Fibroblast of skin of back (primary cell): ENCODE measurements at places on chromosomes 12 and 14.

DNA sequence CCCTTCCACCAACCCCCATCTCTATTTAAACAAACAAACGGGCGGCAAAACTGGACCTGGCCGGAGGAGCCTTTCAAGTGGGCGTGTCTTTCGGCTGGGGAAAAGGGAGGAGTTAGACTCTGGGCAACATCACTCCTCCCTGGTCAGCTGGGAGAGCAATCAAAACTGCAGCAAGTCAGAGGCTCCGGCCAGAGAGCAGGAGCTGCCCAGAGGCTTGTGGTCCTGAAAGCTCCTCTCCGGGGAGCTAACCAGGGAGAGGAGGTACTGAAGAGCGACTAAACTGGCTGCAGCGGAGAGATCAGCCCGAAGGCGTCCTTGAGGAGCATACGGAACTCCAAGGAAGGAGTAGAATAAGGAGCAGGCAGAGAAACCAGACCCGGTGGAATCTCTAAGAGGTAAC, at the start of gene NEUROD4:
NEUROD4 (plus strand) TSS at position 191 of the 400 bp plus-strand sequence. CDS start 6,466 bp downstream, outside the sequence.
- peak; percentile 64 for DNase-seq

DNA sequence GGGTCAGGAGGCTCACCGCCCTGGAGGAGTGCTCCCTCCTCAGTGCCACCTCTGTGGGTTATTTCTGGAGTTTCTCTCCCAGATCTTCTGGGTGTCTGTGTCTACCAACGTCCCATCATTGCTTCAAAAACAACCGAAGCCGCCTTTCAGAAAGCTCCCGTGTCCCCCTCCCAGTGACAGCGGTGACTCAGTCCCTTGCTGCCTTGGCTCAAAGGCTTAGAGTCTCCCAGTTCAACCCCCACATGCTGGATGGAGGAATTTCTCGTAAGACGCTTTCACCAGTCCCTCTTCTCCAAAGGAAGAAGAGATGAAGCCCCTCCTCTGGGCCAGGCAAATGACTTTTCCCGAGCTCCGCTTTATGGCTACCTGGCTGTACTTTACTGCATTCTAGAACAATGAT, 146.6 kb downstream of the RBM19 start:
- DNase-seq, result no peak

DNA sequence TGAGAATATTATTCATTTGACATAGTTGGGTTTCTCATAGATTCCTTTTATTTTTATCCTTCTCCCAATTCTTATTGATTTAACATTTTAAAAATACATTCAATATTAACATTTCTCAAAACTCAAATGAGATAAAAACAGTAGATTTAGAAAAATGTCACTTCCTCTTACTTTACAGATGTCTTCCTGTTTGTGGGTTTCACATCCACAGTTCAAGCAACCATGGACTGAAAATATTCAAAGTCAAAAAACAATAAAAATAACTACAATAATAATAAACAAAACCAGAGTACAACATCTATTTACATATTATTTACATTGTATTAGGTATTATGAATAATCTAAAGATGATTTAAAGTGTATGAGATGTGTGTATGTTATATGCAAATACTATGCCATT, 111.3 kb upstream of the SLC16A7 start:
- no peak for DNase-seq

GRCh38 chr14:101122237-101123141, 219.0 kb upstream of the RTL1 start:
- DNase-seq, result no peak

DNA sequence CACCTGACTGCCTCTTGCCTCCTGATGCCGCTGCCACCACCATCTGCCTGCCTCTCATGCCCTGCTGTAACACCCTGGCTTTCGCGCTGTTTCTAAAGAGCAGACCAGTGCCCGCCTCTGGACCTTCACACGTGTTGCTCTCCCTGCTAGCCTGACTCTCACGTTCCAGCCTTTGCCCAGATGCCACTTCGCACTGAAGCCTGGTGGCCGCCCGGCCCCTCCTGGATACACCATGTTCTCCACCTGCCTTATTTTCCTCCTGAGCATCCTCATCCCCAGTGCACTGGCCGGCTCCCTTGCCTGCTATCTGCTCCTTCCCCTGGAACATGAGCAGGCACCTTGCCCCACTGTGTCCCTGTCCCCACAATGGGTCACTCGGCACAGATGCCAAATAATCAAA, 146.5 kb downstream of the PIWIL1 start:
- no peak for DNase-seq

GRCh38 chr14:67221248-67221981, 19.8 kb upstream of the PALS1 start:
- DNase-seq, result peak; percentile 87

DNA sequence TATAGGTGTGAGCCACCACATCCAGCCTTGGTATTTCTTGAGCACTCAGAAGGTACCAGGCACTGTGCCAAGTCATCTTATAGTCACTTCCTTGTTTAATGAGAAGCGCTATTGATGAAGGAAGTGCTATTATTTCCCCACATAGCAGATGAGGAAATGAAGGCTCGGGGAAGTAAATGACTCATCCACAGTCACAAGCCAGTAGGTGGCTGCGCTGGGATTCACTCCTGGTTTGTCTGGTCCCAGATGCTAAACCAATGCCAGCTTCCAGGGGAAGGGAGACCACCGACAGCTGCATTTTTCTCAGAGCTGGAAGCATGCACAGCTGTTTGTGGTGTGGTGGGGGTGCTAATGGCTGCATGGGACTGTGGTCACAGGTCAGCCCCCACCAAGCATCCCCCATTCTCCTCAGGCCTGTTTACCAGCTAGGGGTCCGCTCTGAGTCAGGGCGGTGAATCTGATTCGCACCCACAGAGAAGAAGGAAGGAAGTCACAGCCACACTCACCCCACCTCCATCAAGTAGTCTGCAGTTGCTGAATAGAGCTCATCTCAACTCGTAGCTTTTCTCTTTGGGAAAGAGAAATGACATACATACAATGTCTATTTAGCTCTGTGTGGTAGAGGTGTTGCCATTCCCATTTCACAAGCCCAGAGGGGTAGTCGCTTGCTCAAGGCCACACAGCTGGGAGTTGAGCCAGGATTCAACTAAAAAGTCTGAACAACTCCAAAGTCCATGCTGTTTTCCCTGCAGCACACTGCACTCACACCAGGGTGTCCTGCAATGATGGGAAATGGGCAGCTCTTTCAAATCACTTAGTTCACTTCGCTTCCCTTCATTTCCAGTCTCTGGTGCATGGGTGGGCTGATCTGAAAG, 6.3 kb upstream of the LTBP2 start:
- DNase-seq, result peak; percentile 78

DNA sequence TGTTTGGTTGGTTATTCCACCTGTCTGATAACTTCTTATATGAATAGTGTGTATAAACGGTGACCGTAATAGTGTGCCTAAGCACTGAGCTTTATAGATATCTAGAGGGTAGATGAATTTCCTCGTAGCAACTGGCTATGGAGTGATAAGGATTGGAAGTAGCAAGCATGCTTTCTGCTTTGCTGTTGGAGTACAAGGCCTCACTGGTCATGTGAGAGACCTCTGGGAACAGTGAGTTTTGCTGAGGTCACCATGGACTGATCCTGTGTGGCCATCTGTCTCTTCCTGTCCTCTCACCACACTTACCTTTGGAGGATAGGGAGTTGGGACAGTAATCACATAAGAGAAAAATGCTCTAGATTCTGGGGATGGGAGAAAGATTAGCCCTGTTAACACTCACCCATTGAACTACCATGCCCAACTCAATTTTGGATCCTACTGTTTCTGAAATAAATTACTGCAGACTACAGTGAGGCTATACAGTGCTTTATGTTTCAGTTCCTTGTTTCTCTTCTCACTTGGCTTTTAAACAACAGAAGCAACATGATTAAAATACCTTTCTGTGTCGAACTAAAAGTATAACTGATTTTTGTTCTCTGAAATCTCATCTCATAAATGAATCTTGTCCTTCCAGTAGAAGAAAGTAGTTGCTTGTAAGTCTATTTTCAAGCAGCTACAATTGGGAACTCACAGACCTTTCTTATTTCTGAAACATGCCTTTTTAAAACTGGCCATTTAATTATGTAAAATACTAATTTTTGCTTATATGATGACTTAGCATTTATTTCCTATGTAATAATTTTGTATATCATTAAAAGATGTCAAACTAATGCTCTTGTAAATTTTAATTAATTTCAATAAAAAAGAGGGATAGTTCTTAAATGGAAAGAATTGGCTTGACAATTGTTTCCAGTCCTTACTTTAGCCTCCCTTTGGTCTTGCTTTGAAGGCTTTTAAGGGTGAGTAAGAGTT, 8.3 kb downstream of the TMX1 start:
- no peak for DNase-seq

DNA sequence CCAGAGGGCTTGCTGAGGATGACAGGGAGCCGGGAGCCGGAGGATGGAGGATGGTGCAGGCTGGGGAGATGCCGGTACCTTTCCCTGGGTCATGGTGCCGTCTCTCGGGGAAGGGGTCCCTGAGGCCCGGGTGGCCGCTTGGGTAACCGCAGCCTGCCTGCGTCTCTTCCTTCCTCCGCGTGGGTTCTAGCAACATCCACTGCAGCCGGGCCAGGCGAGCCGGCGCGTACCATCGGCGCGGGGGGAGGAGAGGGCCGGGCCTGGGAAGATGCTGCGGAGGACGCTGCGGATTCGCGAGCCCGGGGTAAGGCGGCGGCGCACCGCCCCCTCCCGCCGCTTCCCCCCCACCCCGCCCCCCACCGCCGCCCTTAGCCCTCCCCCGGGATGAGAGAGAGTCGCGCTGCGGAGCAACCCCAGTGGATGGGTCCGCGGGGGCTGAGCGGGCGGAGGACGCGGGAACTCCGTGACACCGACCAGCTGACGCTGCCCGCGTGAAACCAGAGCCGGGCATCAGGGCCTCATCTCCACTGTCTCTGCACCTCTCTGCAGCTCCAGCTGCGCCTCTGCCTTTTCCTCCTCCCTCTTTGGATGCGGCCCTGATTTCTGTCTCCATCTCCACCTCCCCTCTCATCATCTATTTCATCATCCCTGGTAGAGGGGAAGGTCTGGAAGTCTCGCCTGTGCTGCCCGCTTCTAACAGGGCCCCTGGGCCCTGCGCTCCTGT, at the start of gene FAIM2:
FAIM2 (minus strand) TSS at position 201 of the 724 bp plus-strand sequence; CDS start at position 93, 108 bp downstream.
- DNase-seq, result peak; percentile 63

DNA sequence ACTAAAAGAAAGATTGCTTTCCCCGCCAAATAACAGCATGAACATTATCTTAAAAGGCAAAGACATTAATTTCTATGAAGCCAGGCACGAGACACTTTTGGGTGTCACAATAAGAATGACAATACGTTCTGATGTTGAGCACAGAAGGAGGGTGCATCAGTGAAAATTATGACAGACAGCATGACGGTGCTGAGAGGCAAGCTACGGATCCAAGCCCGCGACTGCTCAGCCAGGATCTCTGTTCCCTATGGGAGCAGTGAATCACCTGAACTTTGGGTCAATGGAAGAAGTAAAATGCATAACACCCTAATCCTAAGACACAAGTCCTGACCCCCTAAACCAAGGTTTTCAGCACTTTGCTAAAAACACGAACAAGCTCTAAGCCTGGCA, 51.7 kb downstream of the SLC25A47 start:
- no peak for DNase-seq

- DNase-seq, result no peak
These were observed 32.7 kb downstream of the CFAP54 start for GRCh38 chr12:96521895-96522682.

DNA sequence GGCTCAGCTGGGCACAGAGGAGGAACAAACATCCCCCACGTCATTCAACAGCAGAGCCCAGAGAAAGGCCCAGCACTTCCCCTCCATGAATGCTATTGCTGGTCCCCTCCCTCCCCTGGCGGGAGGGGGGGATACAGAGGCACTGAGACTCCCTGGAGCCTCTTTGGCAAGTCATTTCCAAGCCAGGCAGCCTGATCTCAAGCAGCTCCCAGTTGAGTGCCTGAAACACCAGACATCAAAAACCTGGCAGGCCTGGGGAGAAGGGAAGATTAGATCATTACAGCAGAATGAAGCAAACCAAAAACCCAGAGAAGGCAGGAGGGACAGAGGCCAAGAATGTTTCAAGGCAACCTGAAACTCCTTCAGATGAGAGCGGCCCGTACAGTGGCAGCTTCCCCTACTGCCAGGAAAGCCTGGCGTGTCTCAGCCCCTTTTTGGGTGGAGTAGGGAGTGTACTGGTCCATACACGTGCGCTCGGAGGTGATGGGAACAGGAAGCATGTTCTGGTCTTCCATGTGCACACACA, 92.1 kb downstream of the LRRC74A start:
- peak; percentile 89 for DNase-seq

- peak; percentile 58 for DNase-seq
These were observed 2.6 kb downstream of the GDF11 start for GRCh38 chr12:55745361-55746173.

DNA sequence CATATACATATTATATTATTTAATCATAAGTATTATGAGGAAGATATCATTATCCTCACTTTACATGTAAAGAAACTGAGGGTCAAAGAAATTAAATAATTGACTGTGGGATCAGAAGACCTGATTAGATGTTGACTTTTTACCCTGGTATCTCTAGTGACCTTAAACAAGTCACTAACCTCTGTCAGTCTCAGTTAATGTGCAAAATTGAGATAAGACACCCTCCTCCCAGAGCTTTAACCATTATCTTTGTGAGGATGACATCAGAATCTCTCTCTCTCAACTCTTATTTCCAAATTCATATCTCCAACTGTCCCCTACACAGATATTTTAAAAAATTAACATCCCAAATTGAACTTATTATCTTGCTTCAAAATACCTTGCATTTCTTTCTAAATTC, 177.8 kb downstream of the KLHL28 start:
- no peak for DNase-seq

- DNase-seq, result peak; percentile 40
These were observed 146.4 kb downstream of the EMP1 start for GRCh38 chr12:13342971-13343370.

GRCh38 chr12:106758349-106759110, 16.0 kb upstream of the RIC8B start:
- no peak for DNase-seq

- DNase-seq, result no peak
These were observed 222.5 kb upstream of the GRIP1 start for GRCh38 chr12:66901138-66901932.

DNA sequence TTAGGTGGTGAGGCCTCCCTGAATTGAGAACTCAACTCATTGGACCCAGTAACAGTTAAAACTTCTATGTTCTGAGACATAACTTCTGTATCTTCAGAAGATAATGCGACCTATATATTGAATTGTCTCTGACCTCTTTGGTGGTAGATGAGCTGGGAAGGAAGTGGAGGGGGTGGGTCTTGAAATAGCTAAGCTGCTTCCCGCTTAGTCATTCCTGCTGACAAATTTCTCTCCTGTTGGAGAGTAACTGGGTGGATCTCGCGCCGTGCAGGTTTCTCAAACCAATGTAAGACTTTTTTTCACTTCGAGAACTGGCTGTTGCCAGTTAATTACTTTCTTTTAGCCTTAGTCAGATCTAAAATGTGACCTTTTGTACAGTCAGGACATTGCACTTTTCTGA, 100.8 kb downstream of the PPHLN1 start:
- peak; percentile 76 for DNase-seq

- DNase-seq, result no peak
These were observed 72.1 kb upstream of the SRSF5 start for GRCh38 chr14:69694730-69695281.
